ENCODE measurements at places on chromosomes 2 and 18.

- no peak for DNase-seq
Observed at GRCh38 chr2:241279828-241280227, 35.6 kb downstream of the HDLBP start.

DNA sequence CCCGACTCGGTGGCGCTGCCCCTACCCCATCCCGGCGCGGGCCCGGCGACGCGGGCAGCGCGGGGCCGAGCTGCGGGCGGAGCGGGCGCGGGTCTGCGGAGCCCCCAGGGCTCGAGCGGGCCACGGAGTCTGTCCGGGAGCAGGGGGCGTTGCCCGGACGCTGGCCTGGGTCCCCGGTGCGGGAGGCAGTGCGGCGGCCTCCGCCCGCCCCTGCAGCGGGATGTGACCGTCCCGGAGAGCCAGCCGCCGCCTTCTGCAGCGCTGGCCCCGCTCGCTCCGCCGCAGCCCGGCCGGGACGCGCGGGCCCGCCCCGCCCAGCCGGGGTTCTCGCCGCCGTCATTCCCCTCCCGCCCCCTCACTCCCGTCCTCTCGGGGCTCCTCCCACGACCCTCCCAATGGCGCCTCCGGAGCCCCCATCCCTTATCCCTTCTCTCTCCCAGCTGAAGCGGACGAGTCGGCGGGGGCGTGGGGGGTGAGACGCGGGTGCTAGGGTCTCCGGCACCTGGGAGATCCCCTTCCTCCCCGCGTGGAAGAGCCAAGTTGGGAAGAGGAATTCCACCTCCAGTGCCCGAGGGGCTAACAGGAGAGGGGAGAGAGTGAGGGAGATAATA lies at the start of gene FNDC4:
TSS of gene FNDC4 (minus strand) at position 257 of the 611 bp plus-strand sequence. CDS start 521 bp downstream, outside the sequence.
- no peak for DNase-seq

DNA sequence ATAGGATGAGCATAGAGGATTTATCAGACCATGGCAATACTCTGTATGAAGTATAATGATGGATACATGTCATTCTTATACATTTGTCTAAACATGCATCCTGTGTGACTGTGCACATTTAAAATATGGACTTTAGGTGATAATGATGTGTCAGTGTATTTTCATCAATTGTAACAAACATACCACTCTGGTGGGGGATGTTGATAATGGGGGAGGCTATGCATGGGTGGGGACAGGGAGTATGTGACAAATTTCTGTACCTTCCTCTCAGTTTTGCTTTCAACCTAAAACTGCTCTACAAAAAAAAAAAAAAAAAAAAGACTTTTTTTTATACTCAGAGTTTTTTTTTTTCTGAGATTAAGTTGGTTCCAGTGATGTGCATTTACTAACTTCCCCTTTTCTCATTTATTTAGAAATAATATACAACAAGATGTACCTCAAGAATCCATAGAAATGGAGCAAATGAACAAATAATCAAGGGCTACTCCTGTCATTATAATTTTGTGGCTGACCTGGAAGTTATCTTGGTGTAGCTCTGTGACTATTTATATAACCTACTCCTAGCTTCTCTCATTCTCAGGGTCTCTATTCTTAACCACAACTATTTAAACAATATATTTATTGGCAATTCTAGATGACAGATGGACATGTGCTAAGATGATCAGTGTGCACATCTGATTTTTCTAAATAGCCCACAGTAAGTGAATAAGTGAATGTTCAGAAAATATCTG lies 108.9 kb upstream of the ITGA4 start:
- no peak for DNase-seq

DNA sequence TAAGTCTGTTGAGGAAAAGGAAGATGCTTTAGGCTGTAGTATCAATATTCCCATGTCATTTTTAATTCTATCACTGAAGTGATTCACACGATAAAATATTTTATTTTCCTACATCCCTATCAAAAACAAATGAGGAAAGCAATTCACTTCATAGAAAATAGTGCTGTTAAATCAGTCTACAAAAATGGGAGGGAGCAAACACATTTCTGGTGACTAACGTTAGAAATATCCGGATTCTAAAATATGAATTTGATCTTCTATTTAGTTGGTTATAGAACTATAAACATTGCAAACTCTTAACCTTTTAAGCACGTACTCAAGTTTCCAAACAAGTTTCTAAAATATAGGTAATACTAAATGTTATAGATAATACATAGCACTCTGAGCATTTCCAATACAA lies 20.8 kb downstream of the ATF2 start:
- no peak for DNase-seq

- DNase-seq, result no peak
Observed at GRCh38 chr18:10424585-10425307, 29.7 kb upstream of the APCDD1 start.

- DNase-seq, result no peak
Observed at GRCh38 chr2:14779252-14779651, 146.7 kb downstream of the LRATD1 start.

- DNase-seq, result no peak
Observed at GRCh38 chr18:44689736-44690135, 9.0 kb downstream of the SETBP1 start.

GRCh38 chr2:221154176-221154575 lies 417.9 kb downstream of the EPHA4 start:
- no peak for DNase-seq

DNA sequence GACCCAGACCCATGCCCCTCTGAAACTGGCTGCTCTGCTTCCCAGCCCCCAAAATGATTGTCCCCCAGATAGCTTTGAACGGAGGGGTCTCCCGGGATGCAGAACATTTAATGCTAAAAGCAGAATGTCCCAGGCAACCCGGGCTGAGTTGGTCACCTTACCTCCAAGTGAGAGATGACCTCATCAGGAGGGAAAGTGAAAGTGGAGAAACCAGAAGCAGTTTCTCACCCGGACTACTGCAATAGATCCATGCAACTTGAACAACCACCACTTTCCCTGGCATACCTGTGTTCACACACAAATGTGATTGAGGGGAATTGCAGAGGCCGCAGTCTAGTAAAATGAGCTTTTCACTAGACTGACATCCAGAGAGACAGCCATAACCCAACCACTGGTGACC lies 75.3 kb upstream of the NPAS2 start:
- DNase-seq, result no peak

- DNase-seq, result no peak
Observed at GRCh38 chr2:166458674-166459073, 35.4 kb downstream of the SCN7A start.

GRCh38 chr2:240135706-240136012 lies 446 bp downstream of the COPS9 start:
- no peak for DNase-seq

DNA sequence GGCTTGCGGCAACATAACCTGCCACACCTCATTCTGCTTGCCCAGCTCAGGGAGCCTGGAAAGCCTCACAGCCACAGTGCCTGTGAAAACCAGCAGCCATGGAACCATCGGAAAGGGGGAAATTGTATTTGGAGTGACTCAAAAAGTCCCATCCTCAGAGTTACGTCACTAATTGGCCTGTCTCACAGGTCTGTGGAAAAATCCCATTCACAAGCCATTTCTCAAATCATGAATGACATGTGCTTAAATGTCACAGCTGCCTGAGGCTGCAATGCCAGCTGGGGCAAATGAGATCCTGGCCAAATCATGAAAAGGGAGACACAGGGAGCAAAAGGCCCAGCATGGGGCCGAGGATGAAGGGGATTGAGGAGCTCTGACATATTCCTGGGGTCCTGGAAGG lies 486.9 kb upstream of the RAB6C start:
- no peak for DNase-seq

GRCh38 chr2:154978710-154979109 lies 280.2 kb downstream of the KCNJ3 start:
- no peak for DNase-seq

DNA sequence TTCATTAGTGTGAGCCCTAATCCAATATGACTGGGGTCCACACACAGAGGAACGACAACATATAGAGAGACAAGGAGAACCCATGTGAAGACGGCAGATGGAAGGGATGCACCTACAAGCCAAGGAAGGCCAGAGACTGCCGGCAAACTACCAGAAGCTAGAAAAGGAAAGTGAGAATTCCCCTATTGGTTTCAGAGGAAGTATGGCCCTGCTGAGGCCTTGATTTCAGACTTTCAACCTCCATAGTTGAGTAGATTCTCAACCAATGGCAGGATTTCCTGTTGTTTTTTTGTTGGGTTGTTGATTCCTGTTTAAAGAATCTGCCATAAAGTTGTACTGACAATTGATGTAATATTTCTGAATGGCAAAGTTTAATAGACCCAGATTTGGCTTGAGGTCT lies 241.5 kb downstream of the SATB2 start:
- no peak for DNase-seq

- DNase-seq, result no peak
Observed at GRCh38 chr2:53877556-53877955, 17.8 kb upstream of the GPR75 start.

DNA sequence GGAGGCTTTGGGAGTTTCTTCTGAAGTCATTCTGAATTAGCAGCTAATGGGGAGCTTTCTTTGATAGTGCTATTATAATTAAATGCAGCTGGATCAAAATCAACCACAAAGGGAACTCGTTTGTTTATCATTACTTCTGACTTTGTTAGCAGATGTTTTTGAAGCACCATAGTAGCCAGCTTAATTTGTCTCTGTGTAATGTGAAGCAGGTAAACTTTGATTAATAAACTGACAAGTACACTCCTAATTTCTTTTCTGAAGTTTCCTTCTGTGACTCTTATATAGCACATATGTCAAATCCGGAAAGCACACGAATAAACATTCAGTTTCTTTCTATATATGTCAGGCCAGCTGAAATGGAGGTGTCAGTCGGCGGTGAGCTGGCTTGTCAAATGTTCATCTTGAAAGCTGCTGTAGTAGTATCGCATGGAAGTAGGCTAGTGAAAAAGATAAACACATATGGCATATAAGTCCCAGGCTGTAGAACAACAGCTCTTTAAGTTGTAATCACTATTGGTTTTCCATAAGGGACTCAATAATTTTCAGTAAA lies 451.9 kb upstream of the ZEB2 start:
- no peak for DNase-seq

- no peak for DNase-seq
Observed at GRCh38 chr2:47568164-47568850, 165.4 kb downstream of the MSH2 start.

DNA sequence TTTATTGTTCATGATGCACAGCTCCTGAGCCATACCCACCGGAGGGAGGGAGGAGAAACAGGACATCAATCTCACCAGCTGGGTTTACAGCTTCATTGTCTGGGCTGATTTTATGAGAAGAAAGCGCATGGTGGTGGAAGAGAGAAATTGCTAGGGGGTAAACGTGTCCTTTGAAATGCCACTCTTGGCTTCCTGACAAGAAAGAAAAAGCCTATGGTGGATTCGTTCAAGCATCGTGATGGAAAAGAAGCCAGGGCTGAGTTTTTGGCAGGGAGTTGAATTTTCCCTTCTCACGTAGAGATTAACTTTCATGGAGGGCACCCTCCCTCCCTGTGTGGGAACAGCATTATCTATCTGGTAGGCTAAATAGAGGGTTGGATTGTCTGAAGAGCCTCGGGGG lies 502.0 kb downstream of the SLC4A3 start:
- DNase-seq, result no peak

DNA sequence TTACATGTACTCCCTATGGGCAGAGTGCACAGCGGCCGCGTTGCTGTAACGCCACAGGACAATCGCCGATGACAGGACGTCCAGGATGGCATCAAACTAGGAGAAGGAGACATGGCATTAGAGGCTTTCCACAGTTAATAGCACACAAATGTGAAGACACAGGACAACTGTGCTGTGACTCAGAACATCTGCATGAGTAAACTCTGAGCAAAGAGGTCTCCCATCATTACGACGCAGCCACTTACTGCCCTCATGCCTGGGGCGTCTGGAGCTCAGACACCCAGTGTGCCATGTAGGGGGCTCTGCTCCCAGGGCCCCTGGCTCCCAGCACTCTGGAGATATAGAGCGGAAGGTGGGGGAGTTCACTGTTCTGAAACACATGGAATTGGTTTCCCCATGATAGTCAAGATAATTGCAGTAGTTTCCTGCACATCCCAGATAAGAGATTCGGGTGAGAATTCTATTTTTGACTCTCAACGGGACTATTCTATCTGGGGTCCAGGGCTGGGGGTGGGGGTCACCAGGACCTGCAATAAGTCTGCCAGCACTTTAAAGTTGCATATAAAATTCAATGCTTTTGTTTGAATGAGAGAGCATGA lies 168.1 kb downstream of the TMEM163 start:
- no peak for DNase-seq

DNA sequence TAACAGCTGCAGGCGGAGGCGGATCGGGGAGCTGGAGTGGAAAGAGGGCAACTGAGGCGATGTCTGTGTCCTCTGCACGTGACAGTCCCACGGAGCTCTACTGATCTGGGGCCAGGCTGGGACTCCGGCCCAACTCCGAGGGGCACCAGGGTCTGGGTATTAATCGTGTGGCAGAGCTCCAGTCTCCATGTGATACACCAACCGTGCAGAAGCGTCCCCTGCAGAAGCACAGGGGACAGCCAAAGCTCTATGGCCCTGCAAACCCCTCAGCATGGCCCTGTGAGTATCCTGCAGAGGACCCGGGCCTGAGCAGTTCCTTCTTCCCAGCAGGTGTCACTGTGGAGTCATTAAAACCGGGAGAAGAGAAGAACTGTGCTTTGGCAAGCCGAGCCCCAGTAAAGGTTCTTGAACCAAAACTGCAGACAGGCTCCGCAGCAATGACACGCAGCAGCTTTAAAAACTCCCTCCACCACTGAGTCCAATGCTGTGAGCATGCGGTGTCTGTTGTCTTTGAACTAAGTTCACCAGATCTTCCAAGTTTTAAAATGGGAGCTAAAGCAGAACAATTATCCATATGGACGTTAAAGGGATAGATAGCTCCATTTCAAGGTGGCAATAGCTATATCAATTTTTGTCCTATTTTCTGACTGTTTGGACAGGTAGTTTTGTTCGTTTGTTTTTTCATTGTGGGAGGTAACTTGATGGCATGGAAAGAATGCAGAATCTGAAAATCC lies 79.4 kb downstream of the TMEM182 start:
- no peak for DNase-seq

GRCh38 chr2:127061375-127062273 lies 45.3 kb downstream of the BIN1 start:
- DNase-seq, result no peak

GRCh38 chr2:143433840-143434239 lies 304.6 kb downstream of the ARHGAP15 start:
- no peak for DNase-seq

DNA sequence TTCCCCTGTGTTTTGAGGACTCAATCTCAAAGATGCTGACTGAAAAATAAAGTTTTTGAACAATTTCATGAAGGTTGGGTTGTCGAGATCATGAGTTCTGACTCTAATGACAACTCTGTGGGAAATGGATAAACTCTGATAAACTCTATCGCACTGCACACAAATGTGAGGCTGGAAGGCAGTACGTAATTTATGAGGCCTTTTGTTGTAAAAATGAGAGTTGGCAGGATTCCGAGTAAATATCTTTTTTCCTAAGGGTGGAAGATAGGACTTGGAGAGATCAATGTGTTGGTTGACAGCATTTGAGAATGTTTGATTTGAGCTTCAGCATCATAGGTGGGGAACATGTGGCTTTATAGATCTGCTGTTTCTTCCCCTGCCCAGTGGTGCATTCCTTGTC lies 90.4 kb downstream of the SPTBN1 start:
- DNase-seq, result no peak

Measured in activated effector memory CD4-positive, alpha-beta T cell treated with Interleukin-2 at 50 U/mL for 16 hours (primary cell).